Bone marrow (tissue), 2 donors: ENCODE measurements at places on chromosomes 2 and 18.

GRCh38 chr2:172285010-172285621 lies 142.3 kb upstream of the ITGA6 start:
- no peak for DNase-seq

- DNase-seq = no peak
Observed at GRCh38 chr2:6793913-6794312, 71.8 kb downstream of the CMPK2 start.

GRCh38 chr2:163467251-163467630 lies 268.6 kb downstream of the FIGN start:
- DNase-seq = no peak

- no peak for DNase-seq
Observed at GRCh38 chr2:188511346-188511745, 219.7 kb downstream of the GULP1 start.
